ENCODE measurements at places on chromosomes 2 and 18.
A peak's percentile ranks its signal among the peaks of the same experiment; 100 is the strongest.

- no peak for DNase-seq
These were observed 3.6 kb downstream of the ALPI start for GRCh38 chr2:232459419-232460035.

GRCh38 chr2:4895371-4895770, 796.8 kb upstream of the SOX11 start:
- no peak for DNase-seq

- no peak for DNase-seq
These were observed 286.5 kb downstream of the THSD7B start for GRCh38 chr2:137051778-137052398.

- DNase-seq = no peak
These were observed 303.7 kb downstream of the PTPRM start for GRCh38 chr18:7870855-7871254.

- DNase-seq = peak; percentile 70
These were observed 604 bp downstream of the COQ10B start for GRCh38 chr2:197453914-197454398.

GRCh38 chr18:76457475-76457874, 37.6 kb downstream of the ZNF516 start:
- no peak for DNase-seq

GRCh38 chr18:74268933-74269620, 22.7 kb downstream of the CYB5A start:
- no peak for DNase-seq

- no peak for DNase-seq
These were observed 528.7 kb upstream of the FANCL start for GRCh38 chr2:58769864-58770234.

DNA sequence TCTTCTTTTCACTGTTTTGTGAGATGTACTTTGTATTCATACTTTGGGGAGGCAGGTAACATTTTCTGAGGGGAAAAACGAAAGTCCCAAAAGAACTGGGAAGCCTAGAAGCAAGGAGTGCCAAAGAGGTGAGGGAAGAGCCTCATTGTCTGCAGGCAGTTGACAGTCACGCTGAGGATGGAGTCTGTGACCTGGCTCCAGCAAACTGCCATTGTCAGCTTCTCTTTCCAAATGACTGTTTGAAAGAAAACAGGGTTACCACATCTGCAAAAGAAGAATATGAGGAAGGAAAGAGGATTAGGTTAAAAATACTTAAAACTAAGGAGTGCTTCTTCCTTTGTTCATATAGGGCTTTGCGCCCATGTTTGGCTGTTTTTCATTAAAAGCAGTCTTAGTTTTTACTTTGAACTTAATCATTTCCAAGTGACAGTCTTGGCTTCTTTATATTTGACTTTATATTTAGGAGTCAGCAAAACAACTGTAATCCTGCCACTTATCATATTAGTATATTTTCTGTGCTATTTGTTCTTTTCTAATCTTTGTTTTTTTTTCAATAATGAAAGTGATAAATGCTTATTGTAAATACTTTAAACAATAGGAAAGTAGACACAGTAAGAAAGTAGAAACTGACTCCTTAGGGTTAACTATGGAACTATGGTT, 35.0 kb downstream of the CERS6 start:
- DNase-seq = no peak

- no peak for DNase-seq
These were observed 300.4 kb upstream of the TNP1 start for GRCh38 chr2:217160103-217160743.

- DNase-seq = no peak
These were observed 24.2 kb downstream of the CNRIP1 start for GRCh38 chr2:68295516-68295915.

GRCh38 chr2:12127638-12128037, 381.2 kb downstream of the LPIN1 start:
- no peak for DNase-seq
